ENCODE measurements at places on chromosomes 1 and 21.

DNA sequence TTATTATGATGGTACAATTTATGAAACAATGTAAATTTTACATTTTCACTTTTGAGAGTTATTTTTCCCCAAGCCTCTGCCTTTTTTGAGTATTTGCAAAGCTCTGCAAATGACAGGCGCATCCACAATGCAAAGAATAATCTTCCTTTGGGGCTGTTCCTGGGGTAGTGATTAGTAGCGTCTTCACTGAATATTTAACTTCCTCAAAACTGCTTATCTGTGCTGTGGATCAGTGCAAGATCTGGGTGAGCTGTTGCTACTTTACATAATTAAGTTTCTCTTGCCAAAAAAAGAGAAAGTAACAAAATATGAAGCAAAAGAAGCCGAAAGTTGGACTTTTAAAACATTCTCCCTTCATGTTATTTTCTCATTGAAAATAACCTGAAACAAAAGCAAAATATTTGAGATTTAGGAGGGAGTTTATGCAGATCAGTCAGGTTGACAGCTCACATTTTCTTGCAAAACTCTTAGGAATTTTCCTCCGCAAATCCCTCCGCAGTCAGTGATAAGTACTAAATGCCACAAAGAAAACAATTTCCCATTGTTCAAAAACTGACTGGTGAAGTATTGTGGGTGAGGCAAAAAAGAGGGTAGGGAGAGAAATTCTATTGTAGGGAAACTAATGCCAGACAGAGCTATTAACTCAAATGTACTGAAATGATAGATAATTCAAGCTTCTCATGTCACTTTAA is 276.4 kb upstream of the B3GALT2 start:
- no peak for DNase-seq

DNA sequence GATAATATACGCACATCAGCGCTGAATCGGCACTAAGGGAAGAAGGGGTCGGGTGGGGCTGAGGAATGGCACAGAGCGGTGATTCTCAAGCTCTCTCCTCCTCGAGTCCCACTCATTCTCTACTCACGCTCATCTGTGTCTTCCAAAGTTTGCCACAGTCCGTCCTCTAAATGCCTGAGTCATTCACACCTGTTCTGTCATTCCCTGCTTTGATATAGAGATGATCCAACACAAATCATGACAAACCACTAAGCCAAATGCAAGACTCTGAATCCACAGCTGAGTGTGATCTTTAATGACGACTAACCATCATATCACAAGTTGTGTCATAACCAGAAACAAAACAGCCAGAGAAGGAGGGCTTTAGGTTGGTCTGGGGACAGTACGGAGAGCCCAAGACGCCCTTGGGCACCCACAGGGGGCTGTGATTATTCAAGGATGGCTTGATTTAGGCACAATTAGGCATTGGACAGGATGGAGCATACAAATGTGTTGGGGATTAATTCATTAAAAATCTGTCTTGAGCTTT is 501.5 kb downstream of the KIF26B start:
- no peak for DNase-seq

- DNase-seq = no peak
These were observed 75.8 kb upstream of the SDC3 start for GRCh38 chr1:30984165-30984889.

DNA sequence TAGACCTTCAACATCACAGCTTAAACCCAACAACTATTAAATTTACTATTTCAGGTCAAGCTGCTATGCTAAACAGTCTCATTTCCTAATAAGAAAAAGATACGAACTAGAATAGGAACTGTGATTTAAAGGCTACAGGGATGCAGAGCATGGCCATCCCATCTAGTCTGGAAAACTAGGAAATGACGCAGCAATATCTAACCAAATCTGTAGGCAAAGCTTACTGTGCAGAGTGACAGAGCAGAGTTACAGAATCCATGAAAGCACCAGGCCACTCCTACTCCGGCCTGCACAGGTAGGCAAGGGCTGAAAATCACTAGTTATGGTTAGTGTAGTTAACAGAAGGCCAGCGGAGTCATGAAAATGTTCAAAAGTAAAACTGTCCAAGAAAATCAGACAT is 2.1 kb downstream of the HLCS start:
- DNase-seq = no peak

DNA sequence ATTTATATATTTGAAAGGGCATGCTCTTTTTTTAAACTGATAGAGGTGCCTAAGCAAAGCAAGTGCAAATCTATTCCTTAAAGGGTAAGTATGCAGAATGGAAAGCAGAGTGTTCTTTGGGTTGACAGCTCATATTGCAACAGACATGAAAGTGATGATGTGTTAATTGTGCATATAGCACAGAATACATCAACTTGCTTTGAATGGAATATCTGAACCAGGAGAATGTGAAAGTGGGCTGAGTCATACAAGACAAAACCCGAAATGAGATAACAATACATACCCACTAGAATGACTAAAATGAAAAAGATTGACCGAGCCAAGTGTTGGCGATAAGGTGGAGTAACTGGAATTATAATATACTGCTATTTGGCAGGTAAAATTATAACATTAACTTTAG is 4.3 kb downstream of the CR1 start:
- no peak for DNase-seq

GRCh38 chr21:27070861-27071670 is 104.2 kb upstream of the ADAMTS5 start:
- no peak for DNase-seq

DNA sequence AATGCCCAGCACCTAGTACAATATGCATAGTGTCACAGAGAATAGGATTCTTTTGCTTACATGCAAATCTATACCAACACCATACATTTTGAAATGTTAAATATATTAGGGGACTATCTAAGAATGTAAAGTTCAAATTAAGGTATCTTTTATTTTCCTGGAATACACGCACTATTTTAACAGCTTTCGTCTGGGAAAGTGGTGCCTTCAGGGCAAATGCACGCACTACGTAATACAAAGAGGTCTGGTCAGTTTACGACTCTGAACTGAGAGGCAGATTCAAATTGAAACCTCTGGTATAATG is 931 bp downstream of the FUBP1 start:
- no peak for DNase-seq

DNA sequence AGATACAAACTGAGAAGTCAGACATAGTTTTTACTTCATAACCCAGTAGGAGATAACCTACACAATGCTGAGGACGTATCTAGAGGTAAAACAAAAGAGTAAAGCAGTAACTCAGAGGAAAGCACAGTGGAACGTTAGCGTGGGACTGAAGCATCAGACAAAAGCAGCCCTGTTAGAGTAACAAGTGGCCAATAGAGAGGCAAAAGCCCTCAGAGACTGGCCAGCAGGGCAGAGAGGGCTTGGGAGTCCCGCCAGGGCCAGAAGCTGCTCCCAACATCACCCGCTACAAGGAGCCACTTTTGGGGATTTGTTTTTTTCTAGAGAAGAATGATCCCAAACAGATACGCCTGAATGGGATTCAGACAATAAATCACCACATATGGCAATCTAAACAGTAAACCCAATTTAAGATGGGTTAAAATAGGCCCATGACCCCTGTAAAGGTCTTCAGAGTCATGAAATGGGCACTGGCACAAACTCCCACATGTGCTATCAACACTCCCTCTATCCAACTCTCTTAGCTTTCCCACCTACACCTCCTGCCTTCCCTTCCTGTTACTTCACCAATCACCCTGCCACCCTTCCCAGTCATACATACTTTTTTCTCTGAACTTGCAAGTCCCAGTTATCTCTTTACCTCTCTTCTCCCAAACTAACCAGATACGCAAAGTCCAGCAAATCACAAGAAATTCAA is 17.2 kb downstream of the TADA1 start:
- no peak for DNase-seq

DNA sequence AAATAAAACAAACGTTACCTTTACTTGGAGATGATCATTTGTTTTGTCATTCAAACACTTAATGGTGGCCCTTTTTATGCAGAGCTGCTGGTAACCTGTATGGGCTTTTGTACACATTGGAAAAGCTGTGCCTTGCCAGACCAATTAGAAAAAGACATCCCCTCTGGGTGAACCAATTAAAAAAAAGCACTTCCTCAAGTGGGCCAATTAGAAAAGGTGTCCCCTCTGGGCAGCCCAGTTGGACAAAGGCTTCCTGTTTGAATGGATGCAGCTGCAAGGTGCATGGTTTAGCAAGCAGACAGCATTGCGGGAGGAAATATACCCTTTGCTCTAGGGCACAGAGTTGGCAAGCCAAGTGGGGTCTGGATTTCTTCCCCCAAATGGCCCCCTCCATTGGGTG is 21.6 kb downstream of the HUNK start:
- DNase-seq = no peak

DNA sequence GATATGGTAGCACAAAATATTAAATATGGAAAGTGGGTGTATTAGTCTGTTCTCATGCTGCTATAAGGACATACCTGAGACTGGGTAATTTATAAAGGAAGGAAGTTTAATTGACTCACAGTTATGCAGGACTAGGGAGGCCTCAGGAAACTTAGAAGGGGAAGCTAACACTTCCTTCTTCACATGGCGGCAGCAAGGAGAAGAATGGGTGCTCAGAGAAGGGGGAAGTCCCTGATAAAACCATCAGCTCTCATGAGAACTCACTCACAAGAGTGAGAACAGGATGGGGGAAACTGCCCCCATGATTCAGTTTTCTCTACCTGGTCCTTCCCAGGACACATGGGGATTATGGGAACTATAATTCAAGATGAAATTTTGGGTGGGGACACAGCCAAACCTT is 15.8 kb upstream of the BACE2 start:
- DNase-seq = no peak

GRCh38 chr1:216194721-216195120 is 228.5 kb downstream of the USH2A start:
- no peak for DNase-seq

GRCh38 chr21:38350684-38351083 is 93.9 kb downstream of the KCNJ15 start:
- no peak for DNase-seq

GRCh38 chr1:79945391-79945790 is 938.9 kb upstream of the ADGRL4 start:
- DNase-seq = no peak

DNA sequence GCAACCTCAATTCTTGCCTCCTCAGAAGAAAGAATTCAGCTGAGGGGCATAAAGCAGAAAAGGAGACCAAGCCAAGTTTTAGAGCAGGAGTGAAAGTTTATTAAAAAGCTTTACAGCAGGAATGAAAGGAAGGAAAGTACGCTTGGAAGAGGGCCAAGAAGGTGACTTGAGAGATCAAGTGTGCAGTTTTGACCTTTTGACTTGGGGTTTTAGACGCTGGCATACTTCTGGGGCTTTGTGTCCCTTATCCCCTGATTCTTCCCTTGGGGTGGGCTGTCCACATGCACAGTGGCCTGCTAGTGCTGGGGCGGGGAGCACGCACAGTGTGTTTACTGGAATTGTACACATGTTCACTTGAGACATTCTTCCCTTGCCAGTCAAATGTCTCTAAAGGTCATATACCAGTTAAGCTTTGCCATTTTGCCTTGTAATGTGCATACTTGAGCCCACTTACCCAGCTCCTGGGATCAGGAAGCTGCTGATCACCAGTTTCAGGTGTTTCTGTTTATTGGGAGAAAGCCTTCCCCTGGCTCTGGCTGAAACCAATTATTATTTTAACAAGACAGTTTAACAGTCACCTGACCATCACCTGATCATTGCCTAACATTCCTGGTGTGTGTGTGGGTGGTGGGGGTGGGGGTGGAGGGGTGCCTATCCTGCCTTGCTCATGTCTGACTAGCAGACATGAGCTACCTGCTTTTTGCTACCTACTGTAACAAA is 36.2 kb downstream of the UTP25 start:
- no peak for DNase-seq

DNA sequence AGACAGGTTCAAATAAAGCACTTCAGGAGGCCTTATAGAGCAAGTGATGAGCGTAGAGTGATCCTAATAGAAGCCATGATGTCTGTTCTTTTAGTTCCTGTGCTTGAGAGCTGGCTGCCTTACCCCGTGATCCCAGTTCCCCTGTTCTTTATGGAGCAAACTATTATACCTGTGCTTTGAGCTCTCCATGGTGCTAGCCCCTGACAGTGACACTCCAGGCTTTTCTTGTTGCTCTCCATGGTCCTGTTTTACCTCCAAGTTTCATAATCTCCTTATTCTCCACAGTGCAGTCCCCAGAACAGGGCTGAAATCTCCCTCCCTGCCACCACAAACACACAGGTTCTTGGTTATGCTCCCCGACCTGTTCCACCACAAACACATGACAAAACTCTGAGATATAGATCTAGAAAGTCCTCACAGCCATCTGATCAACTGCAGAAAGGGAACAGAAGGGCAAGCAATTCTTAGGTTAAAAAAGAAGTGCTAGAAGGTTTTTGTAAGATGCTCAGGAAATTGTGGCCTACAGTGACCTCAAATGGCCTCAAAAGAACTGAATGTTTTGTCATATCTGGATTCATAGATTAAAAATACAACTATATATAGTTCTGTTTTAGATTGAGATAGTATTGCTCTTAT is 6.0 kb downstream of the CADM3 start:
- no peak for DNase-seq

- DNase-seq = no peak
These were observed 6.3 kb upstream of the TNNT2 start for GRCh38 chr1:201383647-201384405.

- no peak for DNase-seq
These were observed 34.1 kb downstream of the DDX20 start for GRCh38 chr1:111789666-111790316.

GRCh38 chr1:161962091-161962887 is 61.4 kb downstream of the OLFML2B start:
- no peak for DNase-seq

GRCh38 chr1:198848649-198849048 is 209.8 kb downstream of the PTPRC start:
- no peak for DNase-seq

GRCh38 chr1:184462155-184462554 is 75.3 kb downstream of the C1orf21 start:
- DNase-seq = no peak

- DNase-seq = no peak
These were observed 13.7 kb upstream of the GORAB start for GRCh38 chr1:170518185-170518834.

DNA sequence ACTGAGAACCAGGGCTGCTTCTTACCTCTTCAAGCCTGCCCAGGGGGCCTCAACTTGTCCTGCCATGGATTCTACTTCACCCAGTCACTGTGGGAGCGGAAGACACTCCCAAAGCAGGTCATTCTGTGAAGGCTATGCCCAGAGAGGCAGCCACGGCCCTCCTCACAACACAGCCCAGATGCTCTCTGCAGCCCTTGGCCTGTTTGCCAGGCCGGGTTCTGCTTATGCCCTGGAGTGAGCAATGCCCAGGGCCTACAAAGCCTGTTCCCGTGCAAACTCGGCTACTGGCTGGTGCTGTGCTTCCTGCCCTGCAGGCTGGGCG is 33.8 kb upstream of the SLC30A1 start:
- DNase-seq = no peak

DNA sequence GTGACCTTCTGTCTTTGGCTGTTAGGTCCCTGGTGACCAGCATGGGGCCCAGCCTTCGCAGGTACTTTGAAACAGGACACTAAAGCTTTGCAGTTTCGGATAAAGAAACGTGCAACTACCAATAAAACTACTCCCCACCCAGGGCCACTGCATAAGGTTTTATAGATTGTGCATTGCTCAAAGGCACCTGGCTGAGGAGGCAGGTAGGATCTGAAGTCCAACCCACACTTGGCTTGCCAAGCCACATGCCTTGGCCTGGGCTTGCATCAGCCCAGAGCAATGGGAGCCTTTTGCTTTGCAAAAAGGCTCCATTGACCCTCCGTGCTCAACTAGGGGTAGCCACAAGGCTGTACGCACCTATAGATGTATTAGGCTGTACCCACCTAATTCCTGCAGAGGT is 84.4 kb upstream of the SYT6 start:
- DNase-seq = no peak
